Glutamatergic neuron (in vitro differentiated cells): ENCODE measurements at places on chromosomes 3 and 15. TPM values are rescaled to one million over a fixed set of nuclear protein-coding genes. Genes with fewer than 3 reads are reported as not detected.
A peak's percentile ranks its signal among the peaks of the same experiment; 100 is the strongest.

GRCh38 chr3:15766406-15766805 is 31.4 kb downstream of the ANKRD28 start:
- H3K4me1 ChIP-seq = no peaks in the 10 kb centered on the region
- no peaks in the 10 kb centered on the region for H3K36me3 ChIP-seq
- no peak overlapping the region for H3K27ac ChIP-seq
- H3K4me3 ChIP-seq = no peak overlapping the region

DNA sequence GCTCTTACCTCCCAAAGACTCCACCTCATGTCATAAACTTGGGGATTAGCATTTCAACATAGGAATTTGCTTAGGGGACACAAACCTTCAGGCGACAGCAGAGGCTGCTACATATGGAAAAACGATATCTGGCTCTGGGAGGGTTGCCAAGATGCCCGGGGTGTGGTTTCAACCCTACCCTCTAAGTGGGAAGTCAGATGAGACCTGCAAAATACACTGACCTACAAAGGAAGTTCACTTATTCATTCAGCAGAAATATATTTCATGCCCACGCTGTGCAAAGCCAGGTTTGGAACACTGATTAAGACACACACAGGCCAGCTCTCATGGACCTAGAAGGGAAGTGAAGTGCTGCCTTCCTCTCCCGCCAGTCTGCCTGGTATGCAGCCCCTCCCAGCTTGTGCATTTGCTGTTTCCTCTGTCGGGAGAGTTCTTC is 239.3 kb downstream of the FEZF2 start:
- DNase-seq = no peak
- H3K4me3 ChIP-seq = no peak overlapping the region

GRCh38 chr3:156816794-156817645 is 9.1 kb upstream of the LEKR1 start:
- peaks cover 10% of the 10 kb centered on the region for H3K27me3 ChIP-seq
- peak overlapping the region; percentile 89 for H3K4me3 ChIP-seq
- DNase-seq = peak; percentile 90

- H3K27me3 ChIP-seq = peaks cover 8% of the 10 kb centered on the region
- H3K27ac ChIP-seq = peak overlapping the region; percentile 85
- H3K4me3 ChIP-seq = peak overlapping the region; percentile 91
Measured at GRCh38 chr3:101676216-101676764, 642 bp downstream of the ZBTB11 start.

DNA sequence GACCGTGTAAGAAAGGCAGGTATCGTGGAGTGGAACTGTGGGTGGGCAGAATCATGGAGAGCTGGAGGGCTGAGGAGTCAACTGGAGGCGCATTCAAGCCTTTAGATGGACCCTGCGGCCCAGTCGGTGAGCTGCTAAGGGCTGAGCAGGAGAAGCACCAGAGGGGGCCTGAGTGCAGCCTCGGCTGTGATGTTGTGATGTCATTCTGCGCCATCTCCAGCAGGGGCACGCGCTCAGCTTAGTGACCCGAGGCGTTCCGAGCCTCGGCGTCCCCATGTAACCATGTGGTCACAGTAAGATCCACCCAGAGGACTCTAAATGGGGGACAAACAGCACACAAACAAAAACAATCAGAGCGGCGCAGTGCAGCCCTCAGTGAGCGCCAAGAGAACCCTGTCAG is 76.8 kb downstream of the VGLL4 start:
- DNase-seq = no peak
- H3K27me3 ChIP-seq = peaks cover 3% of the 10 kb centered on the region
- H3K4me1 ChIP-seq = peaks cover 24% of the 10 kb centered on the region
- H3K4me3 ChIP-seq = no peak overlapping the region

- no peaks in the 10 kb centered on the region for H3K4me1 ChIP-seq
- no peak overlapping the region for H3K27ac ChIP-seq
- no peaks in the 10 kb centered on the region for H3K27me3 ChIP-seq
- H3K4me3 ChIP-seq = no peak overlapping the region
- H3K36me3 ChIP-seq = no peaks in the 10 kb centered on the region
Measured at GRCh38 chr3:180947761-180948390, 35.4 kb downstream of the FXR1 start.

GRCh38 chr3:180183346-180183745 is 146.6 kb upstream of the PEX5L start:
- DNase-seq = no peak
- H3K4me1 ChIP-seq = peaks cover 2% of the 10 kb centered on the region
- H3K4me3 ChIP-seq = peak overlapping the region; percentile 17
- no peaks in the 10 kb centered on the region for H3K36me3 ChIP-seq
- H3K27me3 ChIP-seq = no peaks in the 10 kb centered on the region
- H3K27ac ChIP-seq = no peak overlapping the region

The TMCO5A gene
- not detected for total RNA-seq

The ARNT2 gene
- 35.7 TPM for total RNA-seq

DNA sequence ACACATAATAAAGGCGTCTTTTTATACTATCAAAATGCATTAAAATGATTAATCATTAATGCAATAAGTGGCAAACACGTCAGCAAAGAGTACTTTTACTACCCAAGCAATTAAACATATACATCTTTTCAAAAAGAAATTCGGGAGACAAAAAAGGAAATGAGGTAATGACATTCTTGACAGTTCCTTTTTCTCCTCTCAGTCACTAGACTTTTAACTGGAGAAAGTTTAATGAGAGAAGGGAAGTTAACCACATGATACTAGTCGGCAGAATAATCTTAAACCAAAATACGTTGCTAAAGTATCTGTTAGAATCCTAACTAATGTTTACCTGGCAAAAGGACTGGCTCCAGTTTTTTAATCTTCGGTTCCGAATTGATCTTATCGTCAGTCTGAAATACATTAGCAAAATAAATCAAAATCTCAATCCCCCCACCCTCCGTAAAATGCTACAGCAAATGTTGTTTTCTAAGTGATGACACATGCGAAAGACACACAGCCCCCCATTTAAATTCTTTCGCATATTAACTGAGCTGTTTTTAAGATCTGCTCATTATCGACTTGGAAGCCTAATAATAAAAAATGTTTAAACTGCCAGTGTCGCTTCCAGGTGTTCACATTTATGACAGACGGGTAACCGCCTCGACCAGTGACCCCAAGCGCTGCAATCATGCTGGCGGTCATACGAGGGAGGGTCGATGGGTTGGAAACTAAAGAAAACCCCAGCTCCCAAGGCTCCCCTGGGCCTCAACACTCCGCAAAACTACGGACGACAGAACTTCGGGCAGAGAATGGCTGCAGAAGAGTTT is 778 bp downstream of the MTMR10 start:
- H3K4me1 ChIP-seq = peaks cover 13% of the 10 kb centered on the region
- H3K27ac ChIP-seq = peak overlapping the region; percentile 82
- peaks cover 4% of the 10 kb centered on the region for H3K27me3 ChIP-seq
- no peaks in the 10 kb centered on the region for H3K36me3 ChIP-seq
- no peak for DNase-seq
- H3K4me3 ChIP-seq = peak overlapping the region; percentile 96

GRCh38 chr3:172171396-172172075 is 132.2 kb downstream of the FNDC3B start:
- no peaks in the 10 kb centered on the region for H3K27me3 ChIP-seq
- no peak for DNase-seq
- H3K27ac ChIP-seq = no peak overlapping the region
- peaks cover 8% of the 10 kb centered on the region for H3K4me1 ChIP-seq
- H3K36me3 ChIP-seq = no peaks in the 10 kb centered on the region

The STAC gene
- 1.2 TPM for total RNA-seq

- no peak for DNase-seq
- H3K4me3 ChIP-seq = peak overlapping the region; percentile 47
- H3K27me3 ChIP-seq = peaks cover 25% of the 10 kb centered on the region
Measured at GRCh38 chr3:123089611-123090331, 22.9 kb downstream of the PDIA5 start.

GRCh38 chr3:14241716-14242115 is 63.1 kb downstream of the LSM3 start:
- H3K27ac ChIP-seq = no peak overlapping the region
- DNase-seq = no peak
- H3K27me3 ChIP-seq = no peaks in the 10 kb centered on the region
- no peaks in the 10 kb centered on the region for H3K4me1 ChIP-seq
- no peaks in the 10 kb centered on the region for H3K36me3 ChIP-seq

- H3K27ac ChIP-seq = no peak overlapping the region
- H3K4me1 ChIP-seq = peaks cover 6% of the 10 kb centered on the region
- no peak for DNase-seq
- no peak overlapping the region for H3K4me3 ChIP-seq
- no peaks in the 10 kb centered on the region for H3K36me3 ChIP-seq
Measured at GRCh38 chr15:33698126-33698525, 270.2 kb upstream of the CHRM5 start.

DNA sequence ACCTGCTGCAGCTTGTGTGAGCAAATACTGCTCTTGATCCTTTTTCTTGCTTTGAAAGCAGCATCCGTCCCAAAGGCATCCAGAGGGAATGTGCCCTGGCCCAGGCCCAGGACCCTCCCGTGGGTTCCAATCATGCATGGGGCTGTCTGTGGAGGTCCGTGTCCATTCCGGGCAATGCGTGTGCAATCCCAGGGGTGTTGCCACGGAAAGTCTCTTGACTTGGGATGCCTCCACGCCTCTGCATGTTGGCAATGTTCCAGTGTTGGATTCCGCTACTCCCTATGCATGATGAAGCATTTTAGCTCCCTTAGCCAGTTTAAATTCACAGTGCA is 105.7 kb downstream of the SNRPN start:
- peaks cover 100% of the 10 kb centered on the region for H3K36me3 ChIP-seq
- no peak overlapping the region for H3K27ac ChIP-seq
- H3K4me1 ChIP-seq = no peaks in the 10 kb centered on the region
- H3K27me3 ChIP-seq = peaks cover 64% of the 10 kb centered on the region
- no peak for DNase-seq
- no peak overlapping the region for H3K4me3 ChIP-seq

- no peak overlapping the region for H3K4me3 ChIP-seq
- DNase-seq = no peak
- peaks cover 4% of the 10 kb centered on the region for H3K4me1 ChIP-seq
- H3K36me3 ChIP-seq = no peaks in the 10 kb centered on the region
- H3K27ac ChIP-seq = no peak overlapping the region
Measured at GRCh38 chr3:151386056-151386455, 1.5 kb upstream of the P2RY12 start.

- no peak for DNase-seq
- H3K27ac ChIP-seq = no peak overlapping the region
- no peaks in the 10 kb centered on the region for H3K4me1 ChIP-seq
- no peaks in the 10 kb centered on the region for H3K36me3 ChIP-seq
- no peak overlapping the region for H3K4me3 ChIP-seq
Measured at GRCh38 chr15:59587085-59587826, 24.3 kb upstream of the GCNT3 start.

- no peak for DNase-seq
- H3K4me1 ChIP-seq = peaks cover 12% of the 10 kb centered on the region
- H3K27me3 ChIP-seq = no peaks in the 10 kb centered on the region
- no peaks in the 10 kb centered on the region for H3K36me3 ChIP-seq
Measured at GRCh38 chr3:14989943-14990779, 42.8 kb downstream of the NR2C2 start.

DNA sequence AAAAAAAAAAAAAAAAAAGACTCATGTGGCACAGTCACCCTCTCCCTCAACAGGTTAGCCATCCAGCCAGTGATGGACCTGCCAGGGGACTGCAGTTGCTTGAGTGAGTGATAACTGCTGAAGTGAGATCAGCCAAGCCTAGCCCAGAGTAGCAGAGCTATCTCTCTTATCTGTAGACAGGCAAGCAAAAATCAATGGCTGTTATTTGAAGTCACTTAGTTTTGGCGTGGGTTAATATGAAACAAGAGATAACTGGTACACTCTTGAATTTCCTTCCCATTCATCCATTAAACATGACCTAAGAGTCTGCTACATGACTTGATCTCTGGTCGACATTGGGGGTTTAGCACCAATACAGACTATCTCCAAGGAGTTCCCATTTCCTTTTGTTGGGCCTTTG is 51.2 kb upstream of the TNIK start:
- H3K4me3 ChIP-seq = no peak overlapping the region
- H3K4me1 ChIP-seq = no peaks in the 10 kb centered on the region
- no peaks in the 10 kb centered on the region for H3K27me3 ChIP-seq
- H3K27ac ChIP-seq = no peak overlapping the region
- H3K36me3 ChIP-seq = no peaks in the 10 kb centered on the region
- no peak for DNase-seq

DNA sequence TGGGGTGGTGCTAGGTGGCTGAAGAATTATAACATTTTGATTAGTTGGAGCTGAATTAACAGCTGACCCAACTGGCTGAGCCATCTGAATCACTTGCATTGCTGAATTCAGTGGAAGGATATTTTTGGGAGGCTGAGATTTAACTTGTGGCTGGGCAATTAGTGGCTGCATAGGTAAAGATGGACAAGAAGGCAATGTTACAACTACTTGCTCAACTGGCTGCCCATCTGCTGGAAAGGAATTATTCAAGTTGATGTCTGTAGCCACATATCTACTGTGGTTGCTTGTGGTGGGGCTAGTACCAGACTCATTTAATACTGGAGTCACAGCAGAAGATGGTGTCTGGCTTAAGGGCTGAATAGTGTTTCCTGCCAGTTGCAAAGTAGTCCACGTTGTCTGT is 36.4 kb downstream of the USF3 start:
- peaks cover 26% of the 10 kb centered on the region for H3K36me3 ChIP-seq
- H3K4me3 ChIP-seq = no peak overlapping the region
- no peak for DNase-seq
- no peaks in the 10 kb centered on the region for H3K4me1 ChIP-seq
- peaks cover 3% of the 10 kb centered on the region for H3K27me3 ChIP-seq
- H3K27ac ChIP-seq = no peak overlapping the region

The FSTL1 gene
- total RNA-seq = 206 TPM

- no peak overlapping the region for H3K4me3 ChIP-seq
- peaks cover 4% of the 10 kb centered on the region for H3K4me1 ChIP-seq
- no peak overlapping the region for H3K27ac ChIP-seq
- DNase-seq = no peak
- H3K27me3 ChIP-seq = peaks cover 3% of the 10 kb centered on the region
Measured at GRCh38 chr15:49185473-49185872, 15.4 kb downstream of the GALK2 start.

DNA sequence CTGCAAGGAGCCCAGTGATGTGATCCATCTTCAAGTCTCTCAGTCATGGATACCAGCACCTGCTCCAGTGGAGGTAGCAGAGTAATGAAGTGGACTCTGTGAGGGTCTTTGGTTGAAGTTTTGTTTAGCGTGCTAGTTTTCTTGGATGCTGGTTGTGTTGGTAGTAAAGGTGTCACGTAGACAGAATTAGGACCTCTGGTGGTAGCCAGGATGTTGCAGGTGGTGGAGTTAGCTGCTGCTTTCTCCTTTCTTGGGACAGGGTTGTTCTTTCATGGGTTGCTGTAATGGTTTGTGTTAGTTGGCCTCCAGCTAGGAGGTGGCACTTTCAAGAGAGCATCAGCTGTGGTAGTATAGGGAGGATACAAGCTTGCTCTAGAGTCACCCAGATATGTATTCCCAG is 125.2 kb downstream of the ANXA2 start:
- H3K4me1 ChIP-seq = no peaks in the 10 kb centered on the region
- peaks cover 12% of the 10 kb centered on the region for H3K36me3 ChIP-seq
- no peak overlapping the region for H3K27ac ChIP-seq
- H3K4me3 ChIP-seq = no peak overlapping the region

The TRIM42 gene
- not detected for total RNA-seq

GRCh38 chr3:98434412-98434811 is 28.6 kb upstream of the OR5K1 start:
- H3K36me3 ChIP-seq = no peaks in the 10 kb centered on the region
- H3K27ac ChIP-seq = no peak overlapping the region
- H3K27me3 ChIP-seq = no peaks in the 10 kb centered on the region
- no peak overlapping the region for H3K4me3 ChIP-seq
